ENCODE measurements at places on chromosomes 3 and 15.

- peak; percentile 27 for DNase-seq
These were observed 201.2 kb downstream of the GOLGA6L6 start for GRCh38 chr15:20340331-20340811.

GRCh38 chr3:129892486-129892856, 1.0 kb downstream of the TMCC1 start:
- DNase-seq = peak; percentile 22

DNA sequence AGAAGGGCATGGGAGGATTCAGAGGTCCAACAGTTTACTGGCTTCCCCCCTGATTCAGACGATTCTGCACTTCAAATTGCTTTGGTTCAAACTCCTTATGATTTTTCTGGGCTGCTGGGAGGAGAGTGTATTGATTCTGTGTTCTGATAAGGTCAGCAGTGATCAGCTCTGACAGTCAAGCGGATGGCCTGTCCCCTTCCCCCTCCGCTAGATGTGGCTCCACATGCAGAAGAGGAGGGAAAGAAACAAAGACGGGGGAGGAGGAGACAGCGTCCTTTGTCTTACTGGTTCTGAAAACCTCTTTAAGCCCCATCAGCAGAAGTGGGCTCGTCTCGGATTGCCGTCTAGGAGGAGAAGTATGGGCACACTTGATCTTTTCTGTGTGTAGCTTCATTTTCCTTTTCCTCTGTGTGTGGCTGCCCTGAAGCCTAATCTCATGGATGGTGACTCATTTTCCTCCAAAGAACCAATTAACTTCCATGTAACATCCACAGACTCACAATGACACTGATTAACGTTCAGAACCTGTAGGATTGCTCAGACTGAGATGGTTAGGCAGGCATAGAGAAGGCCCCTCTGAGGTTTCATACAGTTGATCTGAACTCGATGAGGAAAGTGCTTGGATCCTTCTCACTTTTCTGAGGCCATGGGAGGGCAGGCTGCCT, 162.4 kb upstream of the PPP2R3A start:
- DNase-seq = no peak

GRCh38 chr3:108940166-108940565, 13.5 kb downstream of the GUCA1C start:
- no peak for DNase-seq

DNA sequence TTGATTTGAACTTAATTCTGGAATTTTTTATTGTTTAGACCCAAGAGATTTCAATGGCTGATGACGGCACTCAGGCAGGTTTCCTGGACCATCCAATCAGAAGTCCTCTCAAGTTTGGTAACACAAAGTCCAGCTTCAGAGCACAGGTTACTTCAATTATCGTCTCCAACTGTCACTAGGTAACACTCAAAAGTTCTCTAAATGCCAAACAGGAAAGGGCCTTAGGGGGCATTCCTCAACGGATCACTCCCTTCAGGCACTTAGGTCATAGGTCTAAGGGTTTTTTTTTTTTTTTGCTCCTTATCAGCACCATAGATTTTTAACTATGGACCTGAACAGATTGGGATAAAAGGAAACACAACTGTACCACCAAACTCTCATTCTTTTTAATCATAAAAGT, 85.8 kb downstream of the MEIS2 start:
- DNase-seq = no peak

DNA sequence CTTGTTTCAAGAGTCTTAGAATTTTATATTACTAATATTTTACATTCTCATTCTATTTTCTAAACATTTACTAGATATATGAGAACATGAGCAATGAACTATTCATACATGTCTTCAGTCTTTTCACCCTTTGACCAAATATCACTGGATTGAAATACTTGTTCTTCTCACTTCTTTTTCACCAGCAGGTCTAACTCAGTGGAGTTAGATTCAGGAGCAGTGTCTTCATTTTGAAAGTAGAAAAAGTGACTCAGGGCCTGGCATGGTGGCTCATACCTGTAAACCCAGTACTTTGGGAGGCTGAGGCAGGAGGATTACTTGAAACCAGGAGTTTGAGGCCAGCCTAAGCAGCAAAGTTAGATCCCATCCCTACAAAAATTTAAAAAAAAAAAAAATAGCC, 70.8 kb downstream of the USP13 start:
- no peak for DNase-seq

- DNase-seq = no peak
These were observed 89.1 kb downstream of the OSBPL10 start for GRCh38 chr3:31891876-31892455.

DNA sequence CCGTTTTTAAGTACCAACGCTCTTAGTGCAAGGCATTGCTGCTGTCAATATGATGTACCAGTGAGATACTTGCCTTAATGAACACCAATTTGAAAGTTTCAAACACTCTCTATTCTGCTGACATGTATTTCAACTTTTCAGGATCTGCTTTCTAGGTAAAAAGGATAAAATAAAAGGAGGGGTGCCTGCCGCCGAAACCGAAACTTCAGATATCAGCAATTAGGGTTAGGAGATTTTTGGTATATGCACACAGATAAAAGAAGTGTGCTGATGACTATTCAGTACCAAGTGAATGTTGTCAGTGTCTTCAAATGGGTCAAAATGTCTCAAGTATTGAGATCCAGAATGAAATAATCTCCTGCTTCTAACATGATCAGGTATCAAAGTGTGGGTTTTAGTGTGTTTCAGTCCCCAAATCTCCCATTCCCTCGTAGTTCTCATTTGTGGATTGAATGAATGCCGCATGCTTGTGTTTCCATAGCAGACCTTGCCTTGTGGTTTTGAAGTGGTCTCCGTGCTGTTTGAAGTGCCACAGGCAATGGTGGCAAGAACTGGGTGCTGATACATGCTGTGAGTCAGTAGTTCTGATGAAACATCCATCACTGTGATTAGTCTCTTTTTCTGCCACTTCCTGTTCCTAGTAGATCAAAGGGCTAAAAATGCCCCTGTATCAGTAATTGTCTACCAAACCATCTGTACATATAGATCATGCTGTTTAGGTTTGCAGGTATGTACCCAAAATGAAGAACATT, 22.5 kb downstream of the CHST14 start:
- peak; percentile 80 for DNase-seq

DNA sequence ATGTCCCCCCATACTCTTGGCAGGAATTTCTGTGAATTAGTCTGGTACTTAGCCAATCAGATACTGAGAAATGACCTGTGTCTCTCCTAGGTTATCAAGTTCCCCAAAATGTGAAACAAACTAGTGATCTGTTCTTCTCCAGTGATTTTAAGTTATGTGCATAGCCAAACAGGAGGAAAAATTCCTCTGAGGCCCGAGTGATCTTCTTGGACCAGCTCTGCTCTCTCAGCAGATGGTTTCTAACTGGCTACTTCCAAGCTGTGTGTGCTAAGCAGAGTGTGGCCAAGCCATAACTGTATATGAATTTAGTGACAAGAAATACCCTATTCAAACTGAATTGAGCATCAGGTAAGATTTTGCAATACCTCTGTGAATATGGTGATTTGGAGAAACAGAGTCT, 89.5 kb downstream of the GREM1 start:
- DNase-seq = no peak

DNA sequence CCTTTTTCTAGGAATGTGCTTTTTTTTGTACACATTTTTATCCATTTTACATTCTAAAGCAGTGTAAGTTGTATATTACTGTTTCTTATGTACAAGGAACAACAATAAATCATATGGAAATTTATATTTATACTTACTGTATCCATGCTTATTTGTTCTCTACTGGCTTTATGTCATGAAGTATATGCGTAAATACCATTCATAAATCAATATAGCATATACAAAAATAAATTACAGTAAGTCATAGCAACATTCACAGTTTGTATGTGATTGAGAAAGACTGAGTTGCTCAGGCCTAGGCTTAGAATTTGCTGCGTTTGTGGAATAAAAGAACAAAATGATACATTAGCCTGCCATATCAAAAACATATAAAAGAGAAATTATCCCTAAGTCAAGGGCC, 16.5 kb downstream of the THBS1 start:
- DNase-seq = no peak

DNA sequence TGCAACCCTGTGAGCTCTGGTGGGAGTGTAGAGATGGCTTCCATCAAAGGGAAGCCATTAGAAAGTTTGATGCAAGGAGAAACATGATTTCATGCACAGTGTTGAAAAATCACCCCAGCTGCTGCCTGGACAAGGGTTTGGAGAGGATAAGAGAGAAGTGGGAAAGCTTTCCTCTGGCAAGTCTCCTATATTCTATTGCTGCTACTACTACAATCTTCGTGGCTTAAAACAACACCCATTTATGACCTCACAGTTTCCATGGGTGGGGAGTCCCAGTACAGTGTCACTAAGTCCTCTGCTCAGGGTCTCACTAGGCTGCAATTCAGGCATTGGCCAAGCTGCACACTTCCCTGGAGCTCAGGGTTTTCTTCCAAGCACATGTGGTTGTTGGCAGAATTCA, 229.3 kb downstream of the TAFA4 start:
- DNase-seq = no peak

- peak; percentile 66 for DNase-seq
These were observed 12.4 kb downstream of the TNK2 start for GRCh38 chr3:195895861-195896360.

DNA sequence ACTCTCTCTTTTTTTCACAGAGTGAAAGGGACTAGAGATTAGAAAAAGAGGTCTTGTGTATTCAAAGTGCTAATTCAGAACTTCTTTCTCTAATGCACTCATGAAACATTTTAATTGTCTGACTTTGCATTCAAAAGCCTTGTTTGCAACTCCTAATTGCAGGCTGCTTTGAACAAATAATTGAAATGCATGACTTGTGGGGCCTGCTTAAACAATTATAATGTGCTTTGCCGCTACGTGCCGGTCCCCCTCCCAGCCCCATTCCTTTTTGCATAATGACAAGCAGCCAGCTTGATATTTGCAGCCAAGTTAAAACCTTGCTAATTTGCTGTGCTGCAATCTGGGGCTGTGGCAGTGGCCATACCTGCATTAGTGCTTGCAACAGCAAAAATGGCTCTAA, 114.5 kb downstream of the FOXB1 start:
- DNase-seq = no peak

- DNase-seq = peak; percentile 19
These were observed 6.7 kb downstream of the NANOGP8 start for GRCh38 chr15:35078221-35078915.

GRCh38 chr3:18445401-18446148, 20.4 kb upstream of the SATB1 start:
- peak; percentile 71 for DNase-seq

DNA sequence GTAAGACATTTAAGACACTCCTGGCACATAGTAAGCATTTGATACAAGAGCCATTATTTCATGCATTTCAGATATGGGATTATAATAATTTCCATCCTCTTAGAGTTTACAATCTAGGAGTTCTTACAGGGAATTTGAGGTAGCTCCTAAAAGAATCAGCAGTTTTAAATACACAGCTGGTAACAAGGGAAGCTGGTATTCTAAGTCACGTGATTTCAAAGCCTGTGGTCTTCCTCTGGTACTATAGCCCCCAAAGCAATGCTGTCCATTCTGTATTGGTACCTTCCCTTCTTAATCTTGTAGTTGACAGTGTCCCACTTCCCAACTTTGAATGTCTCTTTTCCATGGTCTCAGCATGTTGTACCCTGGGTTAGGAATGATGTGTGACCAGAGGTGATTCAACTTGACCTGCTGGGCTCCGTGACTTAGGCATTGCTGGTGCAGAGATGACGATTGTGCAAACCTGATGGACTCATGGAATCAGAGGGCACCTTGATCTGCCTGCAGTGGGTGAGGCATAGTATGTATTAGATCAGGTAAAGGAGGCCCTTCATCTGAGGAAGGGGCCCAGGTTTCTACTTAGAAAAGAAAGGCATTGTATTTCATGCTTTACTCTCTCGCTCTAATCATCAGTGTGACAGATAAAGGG, 122.9 kb downstream of the AKAP13 start:
- no peak for DNase-seq

- DNase-seq = no peak
These were observed 253.1 kb downstream of the NLGN1 start for GRCh38 chr3:173650596-173650995.

GRCh38 chr15:36960179-36960946, 140.0 kb downstream of the MEIS2 start:
- no peak for DNase-seq

DNA sequence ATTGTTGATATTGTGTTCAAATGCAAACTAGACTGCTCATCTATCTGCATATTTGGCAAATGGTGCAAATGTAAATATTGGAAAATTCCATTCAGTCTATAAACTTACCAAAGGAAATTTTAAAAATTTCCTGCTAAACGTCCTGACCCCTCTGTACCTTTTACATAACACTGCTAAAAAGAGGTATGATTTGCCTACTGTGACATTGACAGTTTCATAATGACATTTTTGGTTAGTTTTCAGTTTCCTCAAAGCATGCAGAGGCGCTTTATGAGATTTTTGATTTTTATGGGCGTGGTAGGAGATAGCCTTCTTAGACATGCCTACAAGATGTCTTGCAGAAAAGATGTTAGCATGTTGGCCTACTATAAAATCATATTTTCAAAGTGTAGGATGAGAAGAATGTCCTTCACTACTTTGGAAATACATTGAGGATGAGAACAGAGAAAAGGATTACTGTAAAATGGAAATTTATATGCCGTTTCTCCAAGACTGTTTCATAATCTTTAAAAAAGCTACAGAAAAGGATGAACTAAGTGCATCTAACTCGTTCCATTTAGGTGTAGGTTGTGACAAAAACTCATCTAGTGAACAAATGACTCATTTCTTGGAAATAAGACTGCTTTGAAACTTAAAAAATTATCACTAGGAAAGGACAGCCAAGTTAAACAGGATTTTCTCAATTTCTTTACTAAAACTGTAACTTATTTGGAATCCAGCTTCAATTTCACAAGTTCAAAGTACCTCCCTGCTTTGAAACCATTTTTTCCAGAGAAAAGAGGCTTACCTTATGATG, 14.5 kb upstream of the ISLR start:
- peak; percentile 52 for DNase-seq

DNA sequence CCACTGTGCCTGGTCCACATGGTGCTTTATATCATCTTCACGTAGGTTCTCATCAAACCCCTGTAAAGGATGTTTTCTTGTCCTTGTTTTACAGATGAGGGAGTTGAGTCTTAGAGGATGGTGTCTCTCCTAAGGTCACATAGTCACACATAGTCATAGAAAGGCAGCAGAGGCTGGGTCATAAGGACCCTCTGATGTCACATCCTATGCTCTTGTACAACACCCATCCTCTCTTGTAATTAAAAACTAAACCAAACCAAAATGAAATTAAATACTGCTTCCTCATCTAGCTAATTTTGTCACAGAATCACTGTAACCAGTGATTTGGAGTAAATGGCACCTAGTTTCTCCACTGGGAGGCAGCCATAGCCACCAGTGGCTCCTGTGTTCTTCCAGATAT, 21.8 kb upstream of the ATP1B3 start:
- no peak for DNase-seq

DNA sequence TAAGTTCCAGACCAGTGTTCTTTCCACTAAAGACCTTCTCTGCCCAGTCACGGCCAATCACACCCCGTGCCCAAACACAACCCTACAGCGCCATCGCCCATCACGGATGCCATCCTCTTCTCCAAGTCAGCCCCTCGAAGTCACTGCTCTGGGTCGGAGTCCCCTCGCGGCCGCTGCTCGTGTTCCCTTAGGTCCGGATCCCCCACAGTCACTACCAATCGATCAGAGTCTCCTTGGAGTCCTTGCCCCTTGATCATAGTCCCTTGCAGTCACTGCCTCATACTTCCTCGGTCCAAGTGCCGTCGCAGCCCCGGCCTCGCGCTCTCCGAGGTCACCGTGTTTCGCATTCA, 461 bp downstream of the PCYT1A start:
- DNase-seq = no peak
